Kidney tubule cell (primary cell): ENCODE measurements at places on chromosomes 16 and 17.
A peak's percentile ranks its signal among the peaks of the same experiment; 100 is the strongest.

- no peak for DNase-seq
These were observed 11.1 kb upstream of the ABR start for GRCh38 chr17:1190751-1191331.

DNA sequence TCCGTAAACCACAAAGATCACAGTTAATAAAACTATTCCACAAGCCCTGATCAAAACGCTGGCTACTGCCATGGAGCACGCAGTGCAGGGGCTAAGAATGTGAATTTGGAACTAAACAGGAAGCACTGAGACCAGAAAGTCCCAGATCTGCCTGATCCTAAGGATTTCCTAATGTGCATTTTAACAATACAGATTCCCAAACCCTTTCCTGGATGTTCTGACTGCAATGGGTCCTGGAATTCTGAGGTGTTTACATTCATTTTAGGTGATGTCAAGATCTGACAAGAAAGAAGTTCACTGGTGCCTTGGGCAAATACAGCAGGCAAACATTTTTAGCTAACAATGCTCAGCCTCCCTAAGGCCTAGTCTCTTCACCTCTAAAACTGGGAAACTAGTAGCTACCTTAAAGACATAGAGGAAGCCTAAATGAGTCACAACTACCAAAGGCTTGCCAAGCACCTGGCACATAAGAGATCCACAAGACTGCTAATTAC lies 10.3 kb downstream of the NSMCE1 start:
- DNase-seq = no peak

- DNase-seq = peak; percentile 35
These were observed 139.7 kb downstream of the AATF start for GRCh38 chr17:37088459-37088858.

- peak; percentile 76 for DNase-seq
These were observed 167.2 kb downstream of the PARN start for GRCh38 chr16:14462811-14463210.

- no peak for DNase-seq
These were observed 40.3 kb downstream of the CYTH1 start for GRCh38 chr17:78741644-78742284.

DNA sequence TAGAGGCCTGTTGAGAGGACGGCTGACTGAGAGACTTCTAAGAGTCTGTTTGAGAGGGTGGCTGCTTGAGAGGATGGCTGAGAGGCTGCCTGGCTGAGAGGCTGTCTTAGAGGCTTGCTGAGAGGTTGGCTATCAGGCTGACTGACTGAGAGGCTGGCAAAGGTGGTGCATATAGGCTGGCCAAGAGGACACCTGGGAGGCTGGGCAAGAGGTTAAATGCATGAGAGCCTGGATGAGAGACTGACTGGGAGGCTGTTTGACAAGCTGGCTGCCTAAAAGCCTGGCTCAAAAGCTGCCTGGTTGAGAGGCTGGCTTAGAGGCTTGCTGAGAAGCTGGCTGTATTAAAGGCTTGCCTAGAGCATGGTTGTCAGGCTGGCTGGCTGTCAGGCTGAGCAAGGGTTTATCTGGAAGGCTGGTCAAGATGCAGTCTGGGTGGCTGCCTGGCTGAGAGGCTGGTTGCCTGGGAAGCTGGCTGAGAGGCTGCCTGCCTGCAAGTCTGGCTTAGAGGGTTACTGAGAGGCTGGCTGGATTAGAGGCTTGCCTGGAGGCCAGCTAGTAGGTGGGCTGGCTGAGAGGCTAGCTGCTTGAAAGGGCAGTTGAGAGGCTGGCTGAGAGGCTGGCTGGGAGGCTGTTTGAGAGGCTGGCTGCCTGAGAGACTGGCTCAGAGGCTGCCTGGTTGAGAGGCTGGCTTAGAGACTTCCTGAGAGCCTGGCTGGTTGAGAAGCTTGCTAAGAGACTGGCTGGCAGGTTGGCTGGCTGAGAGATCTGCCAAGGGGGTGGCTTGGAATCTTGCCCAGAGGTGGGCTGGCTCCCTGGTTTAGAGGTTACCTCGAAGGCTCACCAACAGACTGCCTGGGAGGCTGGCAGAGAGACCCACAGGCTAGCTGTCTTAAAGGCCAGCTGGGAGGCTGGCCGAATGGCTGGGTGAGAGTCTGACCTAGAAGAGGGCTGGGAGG lies 38.3 kb upstream of the ACSM2B start:
- DNase-seq = no peak

GRCh38 chr17:67995570-67996263 lies 552 bp downstream of the C17orf58 start:
- DNase-seq = no peak

GRCh38 chr17:31570951-31571892 lies 179.7 kb downstream of the RAB11FIP4 start:
- DNase-seq = peak; percentile 83
